NCI-H1694 treated with DMSO at 0.1 percent for 48 hours (cell line): ENCODE measurements at places on chromosomes 3 and 15.

GRCh38 chr3:23587513-23587912, 218.2 kb upstream of the UBE2E1 start:
- DNase-seq, result no peak

DNA sequence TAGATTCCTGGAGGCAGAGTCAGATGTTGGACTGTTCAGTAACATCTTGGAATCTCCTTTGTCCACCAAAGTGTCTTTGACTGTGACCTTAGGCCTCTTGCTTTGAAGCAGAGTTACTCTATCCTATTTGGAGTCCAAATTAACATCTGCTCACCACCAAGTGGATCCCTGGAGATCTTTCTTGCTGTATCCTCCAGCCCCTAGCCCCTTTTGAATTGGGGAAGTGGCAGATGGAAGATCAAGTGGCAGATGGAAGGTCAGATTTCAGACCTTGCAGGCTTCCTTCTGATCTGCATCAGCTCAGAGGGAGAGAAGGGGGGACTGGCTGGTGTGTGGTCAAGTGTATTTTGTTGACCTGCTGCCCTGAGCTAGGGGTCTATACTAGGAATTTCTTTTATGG, 125.0 kb upstream of the ROPN1 start:
- DNase-seq, result no peak

- DNase-seq, result no peak
These were observed 52.9 kb downstream of the CLEC3B start for GRCh38 chr3:45078910-45079522.

- no peak for DNase-seq
These were observed 30.9 kb downstream of the C3orf18 start for GRCh38 chr3:50536471-50537180.

GRCh38 chr3:195160257-195160898, 110.6 kb downstream of the XXYLT1 start:
- DNase-seq, result no peak

DNA sequence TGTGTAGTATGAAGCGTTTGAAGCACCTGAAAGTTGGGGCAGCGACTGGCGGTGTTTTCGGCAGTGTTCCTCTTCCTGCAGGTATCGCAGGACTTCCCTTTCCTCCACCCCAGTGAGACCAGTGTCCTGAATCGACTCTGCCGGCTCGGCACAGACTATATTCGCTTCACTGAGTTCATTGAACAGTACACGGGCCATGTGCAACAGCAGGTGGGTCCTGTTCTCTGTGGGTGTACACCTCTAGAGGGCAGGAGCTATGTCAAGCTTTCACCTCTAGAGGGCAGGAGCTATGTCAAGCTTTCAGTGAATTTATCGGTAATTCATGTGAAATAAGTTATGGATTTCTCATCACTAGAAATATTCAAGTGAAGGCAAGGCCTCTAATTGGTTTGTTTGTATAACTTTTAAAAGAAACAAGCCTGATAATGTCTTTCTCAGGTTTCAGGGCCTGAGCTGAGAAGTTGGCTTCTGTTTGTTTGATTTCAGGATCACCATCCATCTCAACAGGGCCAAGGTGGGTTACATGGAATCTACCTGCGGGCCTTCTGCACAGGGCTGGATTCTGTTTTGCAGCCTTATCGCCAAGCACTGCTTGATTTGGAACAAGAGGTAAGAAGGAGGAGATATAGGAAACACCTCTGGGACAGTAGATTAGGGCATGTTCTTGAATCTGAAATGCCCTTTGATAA, 5.3 kb downstream of the TUBGCP4 start:
- no peak for DNase-seq

- DNase-seq, result no peak
These were observed 35.6 kb downstream of the DAPK2 start for GRCh38 chr15:64010719-64011118.

DNA sequence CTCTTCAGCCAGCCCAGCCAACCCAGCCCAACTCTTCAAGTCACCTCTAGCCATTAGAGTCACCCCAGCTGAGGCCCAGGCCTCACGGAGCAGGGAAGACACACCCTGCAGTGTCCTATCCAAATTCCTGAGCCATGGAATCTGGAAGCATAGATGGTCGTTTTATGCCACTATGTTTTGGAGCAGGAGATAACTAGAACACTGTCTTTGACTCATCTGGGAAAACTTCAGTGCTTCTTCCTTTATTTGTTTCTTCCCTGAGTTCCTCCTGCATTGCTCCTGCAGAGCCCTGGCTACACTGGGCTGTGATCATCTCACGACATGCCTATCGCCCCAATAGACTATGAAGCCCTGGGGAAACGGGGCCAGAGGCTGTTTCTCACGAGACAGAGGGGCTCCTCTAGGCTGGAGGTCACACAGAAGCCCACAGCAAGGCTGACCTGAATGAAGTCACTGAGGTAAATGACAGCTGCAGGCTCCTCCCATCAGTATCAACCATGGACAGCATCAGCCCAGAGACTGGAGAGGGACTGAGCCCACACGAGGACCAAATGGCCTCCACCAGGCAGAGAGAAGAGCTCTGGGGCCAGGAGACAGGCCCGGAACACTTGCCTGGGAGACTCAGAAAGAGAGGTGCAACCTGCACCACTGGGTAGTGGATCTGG, 22.7 kb downstream of the CRABP1 start:
- DNase-seq, result no peak

- no peak for DNase-seq
These were observed 313.2 kb upstream of the MME start for GRCh38 chr3:154766765-154767503.

GRCh38 chr3:20319551-20319950, 133.5 kb upstream of the SGO1 start:
- no peak for DNase-seq

DNA sequence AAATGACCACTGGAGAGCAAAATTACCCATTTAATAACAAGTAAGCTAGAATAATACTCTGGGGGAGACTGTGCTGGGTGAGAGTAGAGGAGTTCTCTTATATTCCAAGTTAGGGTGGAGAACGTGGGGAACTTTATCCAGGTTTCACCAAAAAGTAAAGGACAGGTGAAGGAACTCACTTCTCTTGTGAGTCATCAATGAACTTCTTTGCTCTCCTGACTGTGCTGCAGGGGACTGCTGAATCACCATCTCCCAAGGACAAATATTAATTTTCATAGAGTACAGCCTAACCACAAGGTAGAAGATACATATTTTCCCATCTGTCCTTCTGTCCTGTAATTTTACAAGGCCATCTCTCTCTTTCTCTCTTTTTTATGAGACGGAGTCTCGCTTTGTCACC, 8.3 kb upstream of the PDCD6IP start:
- no peak for DNase-seq

GRCh38 chr3:127483902-127484591, 106.5 kb downstream of the TPRA1 start:
- DNase-seq, result no peak

- no peak for DNase-seq
These were observed 39.9 kb downstream of the AMOTL2 start for GRCh38 chr3:134334231-134334900.

- no peak for DNase-seq
These were observed 72.5 kb downstream of the SNTN start for GRCh38 chr3:63724987-63725386.

GRCh38 chr3:84772841-84773240, 185.9 kb upstream of the CADM2 start:
- DNase-seq, result no peak

GRCh38 chr3:115708540-115708939, 85.2 kb downstream of the GAP43 start:
- DNase-seq, result no peak

DNA sequence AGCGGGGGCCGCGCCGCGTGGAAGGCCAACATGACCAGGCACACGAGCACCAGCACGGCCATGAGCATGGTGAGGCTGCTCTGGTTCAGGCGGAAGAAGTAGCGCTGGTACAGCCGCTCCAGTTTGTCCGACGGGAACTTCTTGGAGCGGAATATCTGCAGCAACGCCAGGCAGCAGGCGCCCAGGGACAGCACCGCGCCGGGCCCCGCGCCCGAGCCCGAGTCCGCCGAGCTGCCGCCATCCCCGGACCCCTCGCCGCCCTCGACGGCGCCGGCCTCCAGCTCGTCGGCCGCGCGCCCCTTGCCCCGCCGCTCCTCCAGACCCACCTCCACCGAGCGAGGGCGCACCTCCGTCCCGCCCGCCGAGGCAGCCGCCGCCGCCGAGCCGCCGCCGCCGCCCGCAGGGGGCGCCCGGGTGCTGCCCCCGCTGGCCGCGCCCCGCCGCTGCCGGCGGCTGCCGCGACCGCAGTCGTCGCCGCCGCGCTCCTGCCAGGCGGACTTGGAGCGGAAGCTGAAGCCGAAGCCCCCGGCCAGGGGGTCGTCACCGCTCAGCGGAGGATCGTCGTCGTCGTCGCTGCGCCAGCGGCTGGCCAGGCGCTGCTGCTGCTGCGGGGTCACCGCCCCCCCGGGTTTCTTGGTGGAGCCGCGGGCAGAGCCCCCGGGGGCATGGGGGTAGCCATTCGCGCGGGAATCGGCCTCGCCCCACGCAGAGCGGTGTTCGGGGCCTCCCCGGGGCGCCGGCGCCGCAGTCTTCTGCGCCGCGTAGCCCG, 957 bp downstream of the ADCY5 start:
- DNase-seq, result no peak

DNA sequence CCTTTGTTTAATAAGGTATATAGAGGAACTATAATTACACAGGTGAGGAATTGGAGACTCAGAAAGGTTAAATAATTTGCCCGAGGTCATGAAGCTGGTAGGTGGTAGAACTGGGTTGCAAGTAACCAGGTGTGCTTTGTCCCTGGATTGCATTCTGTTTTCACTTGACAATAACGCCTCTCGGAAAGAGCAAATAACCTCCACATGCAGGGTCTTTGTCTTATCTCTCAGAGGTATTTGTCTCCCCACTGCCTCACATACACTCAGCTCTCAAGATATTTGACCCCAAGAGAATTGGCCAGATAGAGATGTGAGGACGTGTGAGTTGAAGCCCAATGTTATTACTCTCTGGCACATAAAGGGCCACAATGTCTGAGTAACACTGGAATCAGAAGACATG, 320.9 kb upstream of the ONECUT1 start:
- no peak for DNase-seq

GRCh38 chr3:4894891-4895530, 84.2 kb upstream of the BHLHE40 start:
- DNase-seq, result no peak

DNA sequence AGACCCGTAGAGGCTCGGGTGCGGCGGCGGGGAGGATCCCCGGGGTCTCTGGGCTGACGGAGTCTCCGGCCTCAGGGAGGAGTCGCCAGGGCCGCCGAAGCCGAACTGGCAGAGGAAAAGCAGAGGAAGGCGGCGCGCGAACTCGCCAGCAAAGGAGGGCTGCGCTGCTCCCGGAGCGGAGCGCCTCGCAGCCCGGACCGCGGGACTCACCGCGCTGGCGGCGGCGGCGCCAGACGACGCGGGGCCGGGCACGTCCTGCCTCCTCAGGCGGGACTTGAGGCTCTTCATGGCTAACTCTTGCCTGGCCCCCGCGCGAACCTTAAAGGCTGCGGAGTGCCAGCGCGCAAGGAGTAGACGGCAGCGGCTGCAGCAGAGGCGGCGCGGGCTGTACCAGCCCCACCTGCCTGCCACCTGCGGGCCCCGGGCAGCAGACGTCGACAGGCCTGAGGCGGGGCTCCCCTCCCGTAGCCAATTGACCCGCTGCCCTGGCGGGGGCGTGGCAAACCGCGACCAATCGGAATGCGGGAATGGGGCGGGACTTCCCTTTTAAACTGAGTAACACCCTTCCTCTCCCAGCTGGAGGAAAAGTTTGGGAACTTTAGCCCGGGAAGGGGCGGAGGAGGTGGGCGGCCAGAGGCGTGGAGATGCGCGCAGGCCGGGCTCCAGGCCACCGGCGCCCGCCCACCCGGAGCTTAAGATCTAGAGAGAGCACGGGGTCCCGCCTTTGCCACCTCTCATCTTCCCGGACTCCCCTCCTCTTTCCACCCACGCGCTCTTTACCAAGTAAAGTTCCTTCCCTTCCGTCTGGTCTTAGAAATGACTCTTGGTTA, at the start of gene UACA:
UACA (minus strand) TSS at position 439 of the 830 bp plus-strand sequence; CDS start at position 288, 151 bp downstream.
- peak; percentile 68 for DNase-seq

GRCh38 chr3:195540511-195540910, 2.6 kb downstream of the PPP1R2 start:
- no peak for DNase-seq

- no peak for DNase-seq
These were observed 41.2 kb downstream of the CEP63 start for GRCh38 chr3:134527037-134527436.

DNA sequence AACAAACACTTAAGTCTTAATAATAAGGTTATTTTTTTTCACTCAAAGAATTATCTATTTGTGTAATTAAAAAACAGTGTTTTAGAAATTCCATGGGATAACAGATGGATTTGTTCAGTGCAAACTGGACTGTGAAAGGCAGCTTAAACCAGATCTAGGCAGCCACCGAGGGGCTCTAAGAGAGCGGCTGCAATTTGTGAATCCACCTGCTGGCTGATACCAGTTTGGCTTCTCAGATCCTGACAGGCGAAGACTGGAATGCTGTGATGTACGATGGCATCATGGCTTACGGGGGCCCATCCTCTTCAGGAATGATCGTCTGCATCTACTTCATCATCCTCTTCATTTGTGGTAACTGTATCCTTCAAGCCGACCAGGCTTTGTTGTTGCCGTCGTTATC, 119.6 kb downstream of the CHDH start:
- DNase-seq, result no peak

GRCh38 chr3:69890084-69890483, 109.4 kb upstream of the SAMMSON start:
- no peak for DNase-seq

DNA sequence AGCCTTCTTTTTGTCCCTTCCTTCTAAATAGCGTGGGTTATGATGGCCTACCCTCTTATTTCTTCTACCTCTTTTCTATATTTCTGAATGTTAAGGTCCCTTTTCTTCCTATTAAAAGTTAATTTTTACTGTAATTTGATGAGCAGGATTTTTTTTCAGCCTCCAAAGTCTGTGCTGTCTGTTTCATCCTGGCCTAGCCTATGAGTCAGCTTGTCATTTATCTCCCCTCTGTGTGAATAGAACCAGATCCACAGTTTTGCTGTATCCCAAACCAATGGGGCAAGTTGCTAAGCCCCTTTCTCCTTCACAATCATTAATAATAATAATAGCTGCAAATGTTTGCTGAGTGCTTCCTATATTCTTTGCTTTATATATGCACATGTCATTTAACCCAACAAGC, 18.1 kb upstream of the C3orf38 start:
- no peak for DNase-seq

DNA sequence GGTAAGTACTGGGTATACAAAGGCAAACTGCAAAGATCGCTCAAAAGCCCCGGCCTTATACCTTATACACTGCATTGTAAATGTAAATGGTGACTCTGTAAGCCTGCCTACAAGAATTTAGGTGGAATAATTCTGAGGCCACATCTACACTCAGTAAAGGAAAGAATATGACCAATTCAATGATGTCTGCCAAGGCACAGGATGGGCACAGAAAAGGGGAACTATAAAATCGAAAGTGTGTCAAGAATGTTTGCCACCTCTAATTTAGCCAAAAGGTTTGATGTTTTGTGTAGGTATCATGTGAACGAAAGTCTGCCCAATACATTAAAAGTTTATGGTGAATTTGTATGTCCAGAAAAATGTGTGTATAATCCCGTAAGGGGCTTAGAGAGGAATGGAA, 96.1 kb downstream of the FOXP1 start:
- DNase-seq, result no peak

- DNase-seq, result no peak
These were observed 5.0 kb downstream of the IFRD2 start for GRCh38 chr3:50287262-50287661.
